Activated CD4-positive, alpha-beta T cell treated with anti-CD3 and anti-CD28 coated beads, Interleukin-2, Interleukin-4, amounts not matched to agents 100 ng/mL and 50 ng/mL, durations not matched to agents 16 hours and 8 hours (primary cell): ENCODE measurements at places on chromosomes 4 and X.

GRCh38 chr4:165828928-165829327 lies 44.1 kb upstream of the TLL1 start:
- DNase-seq = no peak

DNA sequence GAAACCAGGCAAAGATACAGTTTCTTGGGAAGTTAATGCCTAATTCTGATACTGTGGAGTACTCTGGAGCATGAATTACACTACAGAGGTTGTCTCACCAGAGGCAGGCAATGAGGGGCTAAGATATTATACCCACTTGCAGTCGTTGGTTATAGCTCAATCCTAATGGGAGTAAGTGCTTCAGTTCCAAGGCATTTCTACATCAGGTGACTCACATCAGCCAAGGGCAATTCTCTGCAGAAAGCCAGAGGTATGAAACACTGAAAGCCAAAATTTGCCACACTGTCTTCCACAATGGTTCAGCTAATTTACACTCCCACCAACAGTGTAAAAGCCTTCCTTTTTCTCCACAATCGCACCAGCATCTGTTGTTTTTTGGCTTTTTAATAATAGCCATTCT lies 174.0 kb upstream of the IL15 start:
- no peak for DNase-seq

DNA sequence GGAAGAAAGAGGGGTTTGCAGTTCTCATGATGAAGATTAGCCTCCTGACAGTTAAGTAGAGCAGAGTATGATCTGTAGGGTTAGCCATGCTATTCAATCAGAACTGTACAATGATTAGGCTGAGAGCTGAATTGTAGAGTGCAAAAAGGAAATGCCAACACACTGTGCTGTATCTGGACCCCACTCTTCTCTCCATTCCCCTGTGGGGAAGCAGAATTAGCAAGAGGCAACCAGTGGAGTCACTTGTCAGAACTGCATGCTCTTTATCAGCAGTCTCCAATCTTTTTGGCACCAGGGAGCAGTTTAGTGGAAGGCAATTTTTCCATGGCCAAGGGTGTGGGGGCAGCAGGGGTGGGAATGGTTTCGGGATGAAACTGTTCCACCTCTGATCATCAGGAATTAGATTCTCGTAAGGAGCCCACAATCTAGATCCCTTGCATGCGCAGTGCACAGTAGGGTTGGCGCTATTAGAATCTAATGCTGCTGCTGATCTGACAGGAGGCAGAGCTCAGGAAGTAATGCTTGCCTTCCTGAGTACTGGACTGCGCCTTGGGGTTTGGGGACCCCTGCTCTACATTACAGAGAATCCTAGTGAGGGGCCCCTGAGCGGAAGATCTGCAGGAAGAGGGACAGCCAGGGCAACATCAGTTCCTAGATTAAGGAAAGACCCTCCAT lies 19.4 kb downstream of the TBC1D9 start:
- DNase-seq = no peak

GRCh38 chrX:80430826-80431504 lies 10.7 kb downstream of the TENT5D start:
- DNase-seq = peak; percentile 24

DNA sequence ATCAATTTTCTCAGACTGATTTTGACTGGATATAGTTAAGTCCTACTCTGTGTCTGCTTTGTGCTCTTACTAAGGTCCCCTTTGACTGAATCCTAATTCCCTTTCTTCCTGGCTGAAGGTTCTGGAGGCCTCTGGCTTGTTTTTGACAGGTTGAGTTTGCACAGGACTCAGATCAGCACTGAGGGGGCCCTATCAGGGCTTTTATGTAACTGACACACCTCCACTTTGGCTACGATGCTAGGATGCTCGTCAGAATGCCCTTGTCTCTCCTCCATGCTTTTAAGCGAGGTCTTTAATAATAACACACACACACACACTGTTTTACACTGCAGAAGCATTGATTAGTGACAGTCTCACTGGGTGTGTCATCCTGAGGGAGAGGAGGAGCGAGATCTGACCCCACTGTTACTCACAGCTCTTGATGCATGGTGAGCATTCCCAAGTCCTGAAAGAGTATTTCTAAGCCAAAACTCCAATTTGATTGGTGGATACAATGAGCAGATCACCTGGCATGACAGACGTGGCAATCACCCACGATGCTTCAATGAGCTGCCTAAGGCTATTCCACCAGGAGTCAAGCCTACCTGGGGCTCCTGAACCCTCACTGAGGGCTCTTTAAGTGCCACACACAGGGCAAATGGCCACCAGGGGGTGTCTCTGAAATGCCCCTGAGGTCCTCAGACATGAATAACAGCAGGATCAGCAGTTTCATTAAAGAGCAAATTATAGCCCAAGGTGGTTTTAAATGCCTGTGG lies 130.4 kb upstream of the CPEB2 start:
- DNase-seq = no peak

GRCh38 chrX:12440246-12440645 lies 302.0 kb downstream of the FRMPD4 start:
- DNase-seq = no peak

GRCh38 chr4:141002323-141002805 lies 130.9 kb downstream of the RNF150 start:
- DNase-seq = no peak

DNA sequence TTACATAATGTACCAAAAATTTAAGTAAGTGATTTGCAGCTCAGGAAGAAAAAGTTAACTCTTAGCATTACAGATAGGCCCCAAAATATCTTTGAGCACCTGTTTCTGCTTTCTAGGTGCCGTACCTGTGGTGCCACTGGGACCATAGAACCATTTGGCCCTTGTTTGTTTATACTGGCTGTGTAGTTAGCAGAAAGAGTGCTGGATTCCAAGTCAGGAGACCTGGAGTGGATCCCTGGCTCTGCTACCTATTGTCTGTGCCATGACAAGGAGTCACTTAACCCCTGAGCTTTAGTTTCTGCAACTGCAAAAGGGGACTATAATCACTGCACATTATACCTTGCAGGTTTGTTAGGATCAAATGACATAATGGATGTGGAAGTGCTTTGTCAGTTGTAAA lies 137.8 kb upstream of the GPR101 start:
- DNase-seq = no peak

- DNase-seq = no peak
Measured at GRCh38 chrX:107625739-107626138, 2.6 kb upstream of the PRPS1 start.

- no peak for DNase-seq
Measured at GRCh38 chrX:119075270-119076025, 2.7 kb downstream of the CT47C1 start.

GRCh38 chr4:21517126-21517859 lies 431.3 kb downstream of the KCNIP4 start:
- no peak for DNase-seq

GRCh38 chrX:49976682-49977197 lies 54.3 kb downstream of the CLCN5 start:
- no peak for DNase-seq

DNA sequence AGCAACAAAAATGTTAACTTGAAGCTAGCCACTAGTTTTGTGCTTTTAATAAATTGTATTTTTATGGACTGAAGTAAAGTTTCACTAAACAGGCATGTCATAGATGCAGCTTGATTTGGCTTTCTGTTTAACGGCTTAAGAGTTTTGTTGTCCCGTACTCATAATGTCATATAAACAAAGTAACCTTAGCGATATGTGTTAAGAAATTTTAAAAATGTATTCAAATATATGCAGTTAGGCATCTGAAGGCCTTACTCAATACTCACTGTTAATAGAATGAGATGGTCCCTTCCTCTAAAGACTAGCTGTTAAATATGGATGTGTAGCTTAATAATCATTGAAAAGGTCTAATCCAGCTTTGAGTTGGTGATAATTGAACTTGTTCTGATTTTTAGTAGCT lies 1.0 kb upstream of the SCLT1 start:
- DNase-seq = no peak

DNA sequence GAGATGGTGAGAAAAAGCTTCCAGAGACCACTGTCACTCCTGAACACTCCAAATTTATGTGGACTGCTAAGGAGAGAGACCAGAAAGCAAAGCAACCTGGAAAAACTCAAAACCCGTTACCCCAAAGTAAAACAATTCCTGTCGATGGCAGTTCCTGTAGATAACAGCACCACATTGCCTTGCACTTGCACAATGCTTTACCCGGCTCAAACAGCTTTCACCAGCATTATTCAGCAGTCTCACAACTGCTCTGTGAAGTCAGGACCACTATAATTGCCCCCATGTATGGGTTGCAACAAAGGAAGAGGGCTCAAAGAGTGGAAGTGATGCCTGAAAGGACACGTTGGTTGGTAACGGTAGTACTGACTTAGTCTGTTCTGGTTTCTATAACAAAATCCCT lies 234.8 kb downstream of the BCOR start:
- DNase-seq = no peak

DNA sequence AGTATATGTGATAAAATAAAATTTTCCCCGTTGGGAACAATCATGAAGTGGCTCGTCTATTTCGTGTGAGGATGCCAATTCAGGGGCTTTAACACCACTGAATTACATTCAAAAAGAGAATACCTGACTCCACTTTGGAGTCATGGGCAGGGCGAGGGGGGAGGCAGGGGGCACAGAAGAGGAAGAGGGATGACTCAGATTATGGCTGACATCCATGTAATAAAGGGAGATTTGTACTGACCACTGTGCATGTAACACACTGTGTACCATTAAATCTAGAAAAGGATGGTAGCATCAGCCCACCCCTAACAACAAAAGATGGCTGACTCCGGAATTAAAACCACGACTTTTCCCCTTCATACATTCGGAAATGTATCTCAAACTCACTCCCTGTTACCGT lies 1.3 kb downstream of the SLC9A7 start:
- DNase-seq = no peak

- DNase-seq = no peak
Measured at GRCh38 chr4:16123356-16124084, 39.7 kb upstream of the PROM1 start.

DNA sequence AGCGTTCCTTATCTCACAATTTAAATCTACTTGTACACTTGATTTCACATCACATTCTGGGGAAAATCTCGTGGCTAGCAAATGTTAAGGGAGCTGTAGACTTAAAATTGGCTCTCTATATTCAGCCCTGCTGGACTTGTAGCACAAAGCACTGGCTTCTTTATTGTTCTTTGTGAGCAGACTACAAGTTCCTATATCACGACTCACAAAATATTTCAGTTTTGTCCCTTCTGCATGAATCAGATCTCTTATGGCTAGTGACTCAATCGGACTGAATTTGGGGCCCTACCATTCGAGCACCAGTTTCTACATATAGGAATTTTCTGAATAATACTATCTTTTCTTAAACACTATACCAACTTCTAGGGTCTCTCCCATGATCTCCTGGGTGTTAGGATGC lies 390.1 kb downstream of the ADAM29 start:
- DNase-seq = no peak

- DNase-seq = no peak
Measured at GRCh38 chr4:180335566-180335965, 1907.6 kb upstream of the TENM3 start.

- DNase-seq = no peak
Measured at GRCh38 chr4:26452565-26453531, 37.4 kb downstream of the CCKAR start.
